ENCODE measurements at places on chromosomes 1 and 21. TPM values are rescaled to one million over a fixed set of nuclear protein-coding genes. Genes with fewer than 3 reads are reported as not detected.

DNA sequence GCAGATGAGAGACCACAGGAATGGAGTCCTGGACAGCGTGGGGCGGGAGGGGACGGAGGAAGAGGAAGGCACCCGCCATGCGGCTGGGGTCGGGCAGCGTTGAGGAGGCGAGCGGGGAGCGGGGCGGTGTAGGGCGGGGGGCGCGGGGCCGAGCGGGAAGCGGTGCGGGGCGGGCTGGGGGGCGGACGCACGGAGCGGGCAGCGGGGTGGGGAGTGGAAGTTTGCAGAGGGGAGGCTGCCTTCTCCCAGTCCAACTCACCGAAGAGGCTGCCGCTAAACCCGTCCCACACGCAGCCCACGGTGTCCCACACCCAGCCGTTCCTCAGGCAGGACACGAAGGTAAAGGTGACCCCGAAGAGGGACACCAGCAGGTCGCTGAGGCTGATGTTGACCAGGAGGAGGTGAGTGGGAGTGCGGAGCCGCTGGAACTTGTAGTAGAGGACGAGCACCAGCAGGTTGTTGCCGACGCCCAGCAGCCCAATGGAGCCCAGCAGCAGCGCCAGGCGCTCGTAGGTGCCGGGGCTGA, 483 bp downstream of the CHML start:
- 0 out of 2 replicates have a peak, but pooled peaks cover 5% of the 10 kb centered on the region for H3K4me1 ChIP-seq
- H3K27ac ChIP-seq = peak overlapping the region; percentile 61
- peak overlapping the region; percentile 97 for H3K4me3 ChIP-seq
- DNase-seq = peak; percentile 53
- H3K36me3 ChIP-seq = peaks cover 2% of the 10 kb centered on the region

Gene ESRRG
- 1.0 TPM for total RNA-seq

Gene MPL
- not detected for total RNA-seq

- H3K4me3 ChIP-seq = no peak overlapping the region
- H3K36me3 ChIP-seq = no peaks in the 10 kb centered on the region
- no peak for DNase-seq
- H3K4me1 ChIP-seq = no peaks in the 10 kb centered on the region
Measured at GRCh38 chr21:29763674-29764073, 176.1 kb downstream of the GRIK1 start.

GRCh38 chr1:36305915-36306209, 306 bp upstream of the SH3D21 start:
- no peak overlapping the region for H3K27ac ChIP-seq
- no peaks in the 10 kb centered on the region for H3K27me3 ChIP-seq
- H3K4me1 ChIP-seq = no peaks in the 10 kb centered on the region
- no peak for DNase-seq
- H3K4me3 ChIP-seq = no peak overlapping the region

Gene IGSF8
- 5.4 TPM for total RNA-seq

Gene GPA33
- 0.23 TPM for total RNA-seq

- no peak overlapping the region for H3K4me3 ChIP-seq
- no peaks in the 10 kb centered on the region for H3K4me1 ChIP-seq
- no peaks in the 10 kb centered on the region for H3K36me3 ChIP-seq
- H3K27me3 ChIP-seq = peaks cover 32% of the 10 kb centered on the region
Measured at GRCh38 chr1:228366062-228366865, 40.4 kb downstream of the TRIM11 start.

GRCh38 chr1:41135196-41135947, 106.7 kb downstream of the SCMH1 start:
- no peak for DNase-seq
- no peak overlapping the region for H3K27ac ChIP-seq
- no peaks in the 10 kb centered on the region for H3K4me1 ChIP-seq

DNA sequence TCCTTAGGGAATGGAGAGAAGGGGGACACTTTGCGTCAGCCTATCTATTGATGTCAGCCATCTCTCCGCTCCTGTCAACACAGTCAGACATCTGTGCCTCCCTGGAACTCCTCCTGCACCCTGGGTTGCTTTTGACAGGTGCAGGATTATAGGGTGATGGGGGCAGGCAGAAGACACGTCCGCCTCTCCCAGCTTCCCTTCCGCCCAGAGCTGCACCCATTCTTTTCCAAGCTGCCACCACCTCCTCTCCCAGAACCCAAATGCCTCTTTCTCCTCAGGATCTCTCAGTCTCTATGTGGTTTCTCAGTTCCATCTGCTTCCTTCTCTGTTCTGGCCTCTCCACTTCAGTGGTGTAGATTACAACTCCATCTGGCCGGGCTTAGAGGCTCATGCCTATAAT, 17.1 kb upstream of the KIF1B start:
- no peaks in the 10 kb centered on the region for H3K36me3 ChIP-seq
- H3K27ac ChIP-seq = no peak overlapping the region
- H3K4me3 ChIP-seq = no peak overlapping the region
- no peaks in the 10 kb centered on the region for H3K27me3 ChIP-seq
- H3K4me1 ChIP-seq = peaks cover 12% of the 10 kb centered on the region
- DNase-seq = peak; percentile 84

DNA sequence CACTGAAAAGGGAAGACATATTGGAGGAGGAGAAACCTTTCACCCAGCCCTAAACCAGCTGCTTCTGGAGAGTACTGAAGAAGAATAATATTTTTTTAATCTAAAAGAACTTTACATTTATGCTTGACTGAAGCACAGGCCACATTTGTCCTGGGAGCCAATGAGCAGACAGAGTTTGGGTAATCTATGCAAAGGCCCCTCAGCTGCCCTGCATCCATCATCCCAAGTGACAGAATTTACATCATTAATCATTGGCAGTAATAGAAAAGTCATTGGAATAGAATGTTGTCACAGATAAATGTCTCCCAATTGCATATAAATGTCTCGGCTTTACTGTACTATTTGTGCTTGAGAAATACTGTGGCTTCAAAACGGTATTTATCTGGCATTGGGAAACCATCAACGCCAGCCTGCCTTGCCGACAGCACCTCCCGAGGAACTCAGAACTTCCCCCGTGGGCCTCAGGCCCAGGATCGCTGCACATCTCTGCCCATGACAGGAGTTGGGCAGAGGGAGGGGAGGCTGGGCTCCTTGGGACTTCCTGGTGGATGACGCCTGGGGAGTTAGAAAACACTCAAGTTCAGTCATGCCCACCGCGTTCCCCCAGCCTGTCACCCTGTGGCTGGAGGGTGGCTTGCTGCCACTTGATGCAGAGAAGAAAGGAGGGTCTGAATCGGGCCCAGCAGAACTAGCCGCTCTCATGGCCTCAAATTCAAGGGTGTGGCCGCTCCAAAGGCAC, 133.1 kb downstream of the CAMTA1 start:
- H3K36me3 ChIP-seq = no peaks in the 10 kb centered on the region
- DNase-seq = no peak
- H3K27ac ChIP-seq = no peak overlapping the region
- H3K4me3 ChIP-seq = no peak overlapping the region
- no peaks in the 10 kb centered on the region for H3K4me1 ChIP-seq
- peaks cover 8% of the 10 kb centered on the region for H3K27me3 ChIP-seq

Gene IGSF3
- total RNA-seq = 22.7 TPM

Gene CR2
- total RNA-seq = 0.04 TPM

- peaks cover 7% of the 10 kb centered on the region for H3K36me3 ChIP-seq
- H3K27me3 ChIP-seq = no peaks in the 10 kb centered on the region
- H3K27ac ChIP-seq = no peak overlapping the region
- no peak overlapping the region for H3K4me3 ChIP-seq
- no peak for DNase-seq
Measured at GRCh38 chr1:208108213-208108608, 136.0 kb downstream of the PLXNA2 start.

GRCh38 chr1:185377831-185378230, 60.8 kb upstream of the IVNS1ABP start:
- H3K36me3 ChIP-seq = no peaks in the 10 kb centered on the region
- no peaks in the 10 kb centered on the region for H3K4me1 ChIP-seq
- H3K27ac ChIP-seq = no peak overlapping the region

GRCh38 chr1:183945428-183946319, 91.9 kb downstream of the COLGALT2 start:
- DNase-seq = peak; percentile 16
- H3K36me3 ChIP-seq = no peaks in the 10 kb centered on the region
- no peak overlapping the region for H3K4me3 ChIP-seq
- H3K4me1 ChIP-seq = peaks cover 12% of the 10 kb centered on the region

Gene TAL1
- total RNA-seq = 2.9 TPM

Gene HORMAD1
- total RNA-seq = not detected

DNA sequence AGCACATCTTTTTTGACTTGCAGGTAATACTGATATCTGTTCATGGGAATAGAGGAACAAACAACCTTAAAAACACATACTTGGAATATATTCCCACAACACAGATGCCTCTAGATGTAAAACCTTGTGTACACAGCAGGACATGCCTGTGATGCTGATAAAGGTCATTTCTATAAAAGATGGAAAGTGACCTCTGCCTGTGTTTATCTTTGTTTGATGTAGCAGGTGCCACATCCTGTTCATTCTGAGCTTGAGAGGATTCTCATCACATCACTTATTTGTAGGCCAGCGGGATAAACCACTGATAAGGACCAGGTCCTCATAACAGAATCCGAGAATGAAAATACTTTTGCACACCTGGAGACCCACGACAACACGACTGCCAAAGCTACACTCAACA, 133.7 kb downstream of the SMYD2 start:
- DNase-seq = no peak
- no peaks in the 10 kb centered on the region for H3K27me3 ChIP-seq
- H3K4me3 ChIP-seq = no peak overlapping the region
- H3K36me3 ChIP-seq = peaks cover 19% of the 10 kb centered on the region
- no peak overlapping the region for H3K27ac ChIP-seq
- no peaks in the 10 kb centered on the region for H3K4me1 ChIP-seq

DNA sequence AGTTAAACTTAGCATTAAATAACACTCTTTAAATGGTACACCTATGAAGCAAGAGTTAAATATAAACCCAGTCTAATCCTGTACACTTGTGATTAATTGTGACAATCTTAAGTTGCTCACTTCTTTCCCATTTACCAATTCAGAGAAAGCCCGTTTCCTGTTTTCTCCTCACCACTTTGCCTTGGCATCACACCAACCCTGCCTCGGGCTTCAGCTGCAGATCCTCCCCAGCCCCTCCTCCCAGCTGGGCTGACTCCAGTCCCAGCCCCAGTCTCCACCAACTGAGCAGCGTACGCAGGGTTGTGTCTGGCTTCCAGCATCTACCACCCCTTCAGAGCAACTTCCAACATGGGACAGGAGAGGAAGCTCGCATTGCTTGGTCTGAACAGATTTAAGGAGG, 4.1 kb downstream of the PYCR2 start:
- H3K36me3 ChIP-seq = peaks cover 17% of the 10 kb centered on the region
- DNase-seq = peak; percentile 49
- H3K4me1 ChIP-seq = 0 out of 2 replicates have a peak, but pooled peaks cover under 1% of the 10 kb centered on the region
- H3K27me3 ChIP-seq = no peaks in the 10 kb centered on the region
- H3K4me3 ChIP-seq = no peak overlapping the region
- H3K27ac ChIP-seq = no peak overlapping the region

Gene HSD3B1
- not detected for total RNA-seq

GRCh38 chr1:229980009-229980408, 87.0 kb upstream of the GALNT2 start:
- no peak for DNase-seq
- no peak overlapping the region for H3K4me3 ChIP-seq
- no peaks in the 10 kb centered on the region for H3K4me1 ChIP-seq
- H3K27ac ChIP-seq = no peak overlapping the region

Gene PODN
- total RNA-seq = 0.41 TPM

- DNase-seq = no peak
- H3K27me3 ChIP-seq = no peaks in the 10 kb centered on the region
- H3K4me1 ChIP-seq = peaks cover 16% of the 10 kb centered on the region
- H3K36me3 ChIP-seq = peaks cover 26% of the 10 kb centered on the region
Measured at GRCh38 chr1:22074803-22075202, 22.3 kb downstream of the CDC42 start.

DNA sequence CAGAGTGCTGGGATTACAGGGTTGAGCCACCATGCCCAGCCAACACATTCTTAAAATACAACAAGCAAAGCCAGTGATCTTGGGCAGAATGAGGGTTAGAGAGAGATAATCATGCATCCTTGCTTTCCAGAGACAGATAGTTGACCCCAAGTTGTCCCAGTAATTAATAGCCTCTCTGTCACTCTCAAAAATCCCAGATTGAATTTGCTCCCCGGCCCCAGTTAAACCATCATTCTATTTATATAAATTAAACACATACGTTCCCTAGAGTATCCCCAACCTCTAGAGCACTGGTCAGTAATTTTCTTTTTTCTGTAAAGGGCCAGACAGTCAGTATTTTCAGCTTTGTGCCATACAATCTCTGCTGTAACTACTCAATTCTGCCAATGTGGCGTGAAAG, 16.4 kb upstream of the TARDBP start:
- no peaks in the 10 kb centered on the region for H3K4me1 ChIP-seq
- H3K27me3 ChIP-seq = no peaks in the 10 kb centered on the region
- no peak for DNase-seq
- no peaks in the 10 kb centered on the region for H3K36me3 ChIP-seq
- no peak overlapping the region for H3K27ac ChIP-seq

- H3K36me3 ChIP-seq = no peaks in the 10 kb centered on the region
- no peaks in the 10 kb centered on the region for H3K27me3 ChIP-seq
- DNase-seq = no peak
- H3K4me1 ChIP-seq = no peaks in the 10 kb centered on the region
- no peak overlapping the region for H3K4me3 ChIP-seq
- no peak overlapping the region for H3K27ac ChIP-seq
Measured at GRCh38 chr1:29728703-29729102, 492.4 kb downstream of the PTPRU start.

Gene NIPAL3
- not detected for total RNA-seq

GRCh38 chr1:6423321-6423999, 1.1 kb upstream of the ESPN start:
- no peak overlapping the region for H3K27ac ChIP-seq
- no peak overlapping the region for H3K4me3 ChIP-seq
- no peaks in the 10 kb centered on the region for H3K36me3 ChIP-seq
- no peaks in the 10 kb centered on the region for H3K4me1 ChIP-seq
- DNase-seq = no peak
- peaks cover 51% of the 10 kb centered on the region for H3K27me3 ChIP-seq

DNA sequence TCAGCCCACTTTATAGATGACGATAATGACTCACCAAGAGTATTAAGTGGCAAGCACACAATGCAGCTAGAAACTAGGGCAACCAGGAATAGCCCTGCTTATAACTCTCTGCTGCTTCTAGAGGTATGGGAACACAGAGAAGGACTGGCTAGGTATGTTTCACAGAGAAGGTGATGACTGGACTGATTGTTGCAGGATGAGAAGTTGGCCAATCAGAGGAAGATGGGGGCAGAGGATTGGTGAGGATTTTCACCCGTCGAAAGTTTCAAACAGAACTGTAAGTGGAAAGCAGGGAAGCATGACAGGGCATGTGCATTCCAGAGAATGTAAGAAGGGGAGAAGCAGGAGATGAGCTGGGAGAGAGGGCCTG, 222.4 kb upstream of the JUN start:
- no peak overlapping the region for H3K27ac ChIP-seq
- H3K4me3 ChIP-seq = no peak overlapping the region
- H3K27me3 ChIP-seq = no peaks in the 10 kb centered on the region
- DNase-seq = no peak

DNA sequence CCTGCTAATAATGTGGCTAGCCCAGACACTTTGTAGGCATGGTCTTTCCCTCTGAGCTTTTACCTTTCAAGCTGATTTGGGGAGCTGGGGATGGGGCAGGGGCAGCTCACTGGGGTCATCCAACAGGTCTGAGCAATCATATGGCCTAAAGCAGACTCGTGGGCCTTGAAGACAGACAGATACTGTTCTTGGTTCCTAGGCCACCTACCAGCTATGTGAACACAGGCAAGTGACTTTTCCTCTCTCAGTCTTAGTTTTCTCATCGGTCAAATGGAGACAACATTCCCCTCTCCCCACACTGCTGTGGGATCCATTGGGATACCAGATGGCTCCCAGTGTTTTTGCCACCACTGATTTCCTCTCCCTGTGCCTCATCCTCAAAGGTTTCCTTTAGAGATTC, 181.8 kb downstream of the RRAGC start:
- H3K4me3 ChIP-seq = no peak overlapping the region
- H3K36me3 ChIP-seq = no peaks in the 10 kb centered on the region
- peaks cover 4% of the 10 kb centered on the region for H3K4me1 ChIP-seq
- DNase-seq = no peak
- H3K27ac ChIP-seq = no peak overlapping the region
- no peaks in the 10 kb centered on the region for H3K27me3 ChIP-seq
